ENCODE measurements at places on chromosomes 2 and 18. TPM values are rescaled to one million over a fixed set of nuclear protein-coding genes. Genes with fewer than 3 reads are reported as not detected.

The DHRS9 gene
- not detected for total RNA-seq

DNA sequence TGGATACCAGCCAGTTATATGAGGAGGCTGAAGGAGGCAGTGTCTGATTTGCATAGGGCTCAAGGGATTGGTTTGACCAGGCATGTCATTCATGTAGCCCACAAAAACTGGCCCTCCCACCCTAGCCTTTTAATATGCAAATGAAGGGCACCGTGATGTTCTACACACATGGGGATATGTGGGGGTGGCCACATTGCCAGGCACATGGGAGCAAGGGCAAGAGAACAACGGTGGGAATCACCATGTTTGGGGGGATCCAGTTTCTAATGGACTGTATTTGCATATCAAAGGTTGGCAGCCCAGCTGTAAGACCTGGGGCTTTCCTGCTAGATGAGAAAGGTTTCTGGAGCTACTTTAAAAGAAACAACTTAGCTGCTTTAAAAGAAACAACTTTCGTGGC is 65.1 kb upstream of the SLC25A52 start:
- H3K27me3 ChIP-seq: no peaks in the 10 kb centered on the region
- peaks cover 11% of the 10 kb centered on the region for H3K36me3 ChIP-seq
- H3K4me1 ChIP-seq: no peaks in the 10 kb centered on the region
- no peak overlapping the region for H3K27ac ChIP-seq

- H3K27me3 ChIP-seq: 0 out of 2 replicates have a peak, but pooled peaks cover 7% of the 10 kb centered on the region
- no peak overlapping the region for H3K27ac ChIP-seq
- H3K4me1 ChIP-seq: no peaks in the 10 kb centered on the region
Observed at GRCh38 chr2:10709290-10709939, 12.0 kb upstream of the ATP6V1C2 start.

The NOSTRIN gene
- not detected for total RNA-seq

The WIPF1 gene
- 20.1 TPM for total RNA-seq

- H3K4me3 ChIP-seq: no peak overlapping the region
- H3K4me1 ChIP-seq: peaks cover 8% of the 10 kb centered on the region
- no peaks in the 10 kb centered on the region for H3K27me3 ChIP-seq
Observed at GRCh38 chr2:12978066-12978835, 261.5 kb downstream of the TRIB2 start.

DNA sequence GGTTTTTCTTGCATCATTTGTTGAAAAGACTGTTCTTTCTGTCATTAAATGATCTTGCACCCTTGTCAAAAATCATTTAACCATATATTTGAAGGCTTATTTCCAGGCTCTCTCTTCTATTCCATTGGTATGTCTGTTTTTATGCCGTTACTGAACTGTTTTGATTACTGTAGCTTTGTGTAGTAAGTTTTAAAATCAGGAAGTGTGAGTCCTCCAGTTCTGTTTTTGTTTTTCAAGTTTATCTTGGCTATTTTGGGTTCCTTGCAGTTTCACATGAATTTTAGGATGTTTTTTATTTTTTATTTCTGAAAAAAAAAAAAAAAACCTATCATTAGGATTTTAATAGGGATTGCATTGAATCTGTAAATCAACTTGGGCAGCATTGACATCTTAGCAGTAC is 39.0 kb downstream of the SLC39A10 start:
- no peak overlapping the region for H3K27ac ChIP-seq
- H3K4me1 ChIP-seq: 0 out of 2 replicates have a peak, but pooled peaks cover 3% of the 10 kb centered on the region
- no peak overlapping the region for H3K4me3 ChIP-seq

- DNase-seq: no peak
- no peaks in the 10 kb centered on the region for H3K4me1 ChIP-seq
- H3K27ac ChIP-seq: no peak overlapping the region
- no peaks in the 10 kb centered on the region for H3K27me3 ChIP-seq
- no peaks in the 10 kb centered on the region for H3K36me3 ChIP-seq
Observed at GRCh38 chr2:67667054-67667908, 270.1 kb downstream of the ETAA1 start.

Measured in GM23248 (cell line).